Adipose tissue (tissue), 3 donors: ENCODE measurements at places on chromosomes 12 and 14. TPM values are rescaled to one million over a fixed set of nuclear protein-coding genes. Genes with fewer than 3 reads are reported as not detected.

Gene LRFN5
- polyA plus RNA-seq: 0.83 TPM

Gene TARBP2
- 28.0 TPM for polyA plus RNA-seq

Gene SLC10A1
- polyA plus RNA-seq: not detected

Gene KLRG1
- 9.2 TPM for polyA plus RNA-seq
